Stimulated activated CD4-positive, alpha-beta T cell treated with anti-CD3 and anti-CD28 coated beads, TNF-alpha, amount 100 ng/mL, for 1 hour (primary cell): ENCODE measurements at places on chromosomes 12 and 14.

DNA sequence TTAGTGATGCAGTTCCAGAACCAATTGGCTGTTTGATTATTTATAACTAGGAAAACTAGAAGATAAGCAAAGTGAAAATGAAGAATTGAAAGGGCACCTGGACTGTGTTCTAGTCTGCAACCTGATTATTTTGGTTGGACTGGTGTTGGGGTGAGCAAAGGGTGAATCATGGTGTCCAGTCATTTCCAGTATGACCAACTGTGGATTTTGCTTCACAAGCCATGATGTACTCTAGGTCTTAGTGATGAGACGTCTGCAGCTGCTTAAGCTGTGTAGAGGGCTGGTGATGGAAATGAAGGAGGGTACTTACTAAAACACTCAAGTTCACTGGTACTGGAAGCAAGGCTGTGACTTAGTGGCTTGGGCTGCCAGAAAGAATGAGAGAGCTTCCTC is 193.2 kb upstream of the FRMD6 start:
- DNase-seq, result no peak

- no peak for DNase-seq
Observed at GRCh38 chr12:54409267-54409666, 9.8 kb downstream of the ITGA5 start.

DNA sequence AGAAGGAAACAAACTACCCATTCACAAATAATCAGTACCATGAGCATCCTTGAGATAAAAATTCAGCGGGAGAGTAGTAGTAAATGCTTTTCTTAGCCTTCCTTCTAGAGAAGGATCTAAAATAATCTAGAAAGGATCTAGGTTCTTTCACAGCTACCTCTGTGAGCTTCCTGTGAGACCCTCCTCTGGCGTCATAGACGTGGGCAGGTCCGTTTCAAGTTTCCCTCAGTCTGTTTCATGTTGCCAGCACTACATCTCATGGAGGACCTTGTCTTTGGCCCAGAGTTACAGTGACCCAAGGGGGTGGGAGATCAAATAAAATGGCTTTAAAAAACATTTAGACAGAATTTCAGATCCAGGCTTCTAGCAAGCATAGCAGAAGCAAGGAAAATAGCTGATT is 13.6 kb downstream of the DAAM1 start:
- DNase-seq, result no peak

DNA sequence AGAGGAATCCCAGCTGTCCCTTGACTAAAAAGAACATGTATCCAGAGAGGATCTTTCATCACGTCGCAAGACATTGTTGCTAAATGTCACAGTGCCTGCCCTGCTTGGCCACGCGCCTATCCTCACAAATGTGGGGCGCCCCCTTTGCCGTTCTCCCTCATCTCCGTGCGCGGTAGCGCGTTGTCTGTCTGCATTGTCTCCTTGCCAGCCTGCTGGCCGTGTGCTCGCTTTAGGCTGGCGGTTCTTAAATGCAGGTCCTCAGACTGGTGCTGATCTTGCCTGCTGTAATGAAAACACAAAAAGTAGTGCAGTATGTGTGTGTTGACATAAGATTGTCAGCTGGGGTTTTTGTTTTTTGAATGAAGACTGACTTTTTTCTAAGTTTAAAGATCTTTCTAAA is 198.2 kb upstream of the RGS6 start:
- DNase-seq, result no peak
